ENCODE measurements at places on chromosomes 6 and 20.

DNA sequence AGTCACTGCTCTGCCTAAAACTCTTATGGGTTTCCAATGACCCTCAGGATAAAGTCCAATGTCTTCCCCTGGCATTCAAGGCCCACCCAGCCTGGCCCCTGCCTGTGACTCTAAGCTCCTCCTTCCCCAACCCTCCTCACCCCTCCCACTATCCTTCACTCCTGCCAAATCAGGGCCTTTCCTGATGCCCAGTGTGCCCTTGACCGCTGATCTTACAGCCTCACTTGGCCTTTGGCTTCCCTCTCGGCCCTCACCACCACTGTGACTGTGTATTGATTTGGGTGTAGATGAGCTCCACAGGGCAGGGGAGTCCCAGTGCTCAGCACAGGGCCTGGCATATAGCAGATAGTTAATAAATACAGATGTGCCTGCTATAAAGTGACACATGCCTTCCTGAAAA is 115.7 kb downstream of the TOX2 start:
- no peak for DNase-seq

- peak; percentile 57 for DNase-seq
Measured at GRCh38 chr6:142112451-142113061, 20.2 kb upstream of the GJE1 start.

DNA sequence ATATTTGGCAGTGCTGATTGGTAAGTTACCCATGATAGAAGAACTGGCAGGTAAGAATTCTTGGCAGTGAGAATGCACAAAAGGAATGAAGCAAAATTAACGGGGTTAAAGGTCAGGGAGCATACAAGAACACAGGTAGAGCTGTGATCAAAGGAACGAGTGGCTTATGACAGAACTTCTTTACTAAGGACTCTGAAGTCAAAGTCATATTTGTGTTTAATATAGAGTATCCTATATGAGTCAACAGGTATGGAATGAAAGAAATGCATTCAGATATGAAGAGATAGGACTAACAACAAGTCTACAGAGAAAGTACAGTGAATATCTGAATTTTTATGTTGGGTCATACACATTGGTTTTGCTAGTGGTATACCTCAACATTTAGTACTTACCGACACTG is 209.0 kb upstream of the CITED2 start:
- no peak for DNase-seq

DNA sequence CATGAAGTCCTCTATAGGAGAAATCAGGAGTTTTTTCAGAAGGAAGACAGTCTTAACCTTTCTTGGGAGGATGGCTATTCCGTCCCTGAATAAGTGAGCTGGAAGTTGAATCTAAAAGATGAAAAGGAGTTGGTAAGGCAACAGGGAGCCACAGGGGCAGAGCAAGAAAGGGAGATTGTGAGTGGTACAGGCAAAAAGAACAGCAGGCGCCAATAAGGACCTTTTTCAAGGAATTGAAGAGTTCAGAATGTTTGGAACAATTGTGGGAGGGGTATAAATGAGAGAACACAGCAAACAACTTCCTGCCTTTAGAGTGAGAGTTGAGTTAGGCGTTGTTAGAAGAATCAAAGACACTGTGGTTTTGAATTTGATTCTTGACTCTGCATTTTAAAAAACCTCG is 1003.7 kb downstream of the EPHA7 start:
- no peak for DNase-seq

DNA sequence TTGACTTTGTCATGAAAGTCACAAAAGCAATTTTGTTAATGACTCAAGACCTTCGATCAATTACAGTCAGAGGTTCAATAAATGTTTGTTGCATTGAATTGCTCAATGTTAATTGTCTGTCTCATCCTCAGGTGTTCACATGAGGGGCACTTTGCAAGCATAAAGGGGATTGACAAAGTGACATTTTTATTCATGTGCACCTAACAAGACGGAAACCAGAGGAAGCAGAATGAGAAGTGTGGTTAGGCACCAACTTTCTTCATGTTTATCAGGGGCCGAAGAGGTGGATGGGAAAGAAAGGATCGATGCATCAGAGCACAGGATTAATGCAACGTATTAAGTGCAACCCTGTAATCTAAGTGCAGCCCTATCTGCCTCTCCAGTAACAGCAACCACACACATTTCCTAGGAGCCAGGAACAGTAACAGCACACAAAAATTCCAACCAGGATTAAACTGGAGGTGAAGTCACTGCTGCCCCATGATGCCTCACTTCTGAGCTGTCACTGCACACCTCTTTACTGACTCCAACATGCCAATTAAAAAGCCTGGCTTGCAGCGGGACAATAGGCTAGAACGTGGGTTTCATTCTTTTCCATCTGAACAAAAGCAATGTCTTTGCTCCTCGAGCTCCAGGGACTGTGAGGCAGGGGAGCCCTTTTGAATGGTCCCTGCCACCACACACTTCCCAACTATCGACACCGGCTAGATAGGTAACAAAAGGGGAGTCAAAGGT is 262.7 kb downstream of the CD83 start:
- no peak for DNase-seq

- no peak for DNase-seq
Measured at GRCh38 chr6:130453230-130453629, 87.4 kb downstream of the TMEM200A start.

DNA sequence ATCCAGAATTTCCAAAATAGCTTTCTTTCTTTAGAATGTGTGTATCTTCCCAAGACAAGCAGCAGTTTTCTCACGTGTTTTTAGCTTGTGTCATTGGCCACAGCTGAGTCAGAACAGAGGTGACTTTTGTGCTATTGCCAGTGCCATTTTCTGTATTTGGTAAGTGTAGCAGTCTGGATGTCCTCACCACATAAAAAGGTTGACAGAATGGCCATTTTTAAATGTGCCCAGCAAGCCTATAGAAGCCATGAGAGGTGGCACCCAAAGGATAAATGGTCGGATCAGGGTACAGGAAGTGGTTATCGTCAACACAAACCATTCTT is 269.5 kb upstream of the HSF2 start:
- DNase-seq = no peak

DNA sequence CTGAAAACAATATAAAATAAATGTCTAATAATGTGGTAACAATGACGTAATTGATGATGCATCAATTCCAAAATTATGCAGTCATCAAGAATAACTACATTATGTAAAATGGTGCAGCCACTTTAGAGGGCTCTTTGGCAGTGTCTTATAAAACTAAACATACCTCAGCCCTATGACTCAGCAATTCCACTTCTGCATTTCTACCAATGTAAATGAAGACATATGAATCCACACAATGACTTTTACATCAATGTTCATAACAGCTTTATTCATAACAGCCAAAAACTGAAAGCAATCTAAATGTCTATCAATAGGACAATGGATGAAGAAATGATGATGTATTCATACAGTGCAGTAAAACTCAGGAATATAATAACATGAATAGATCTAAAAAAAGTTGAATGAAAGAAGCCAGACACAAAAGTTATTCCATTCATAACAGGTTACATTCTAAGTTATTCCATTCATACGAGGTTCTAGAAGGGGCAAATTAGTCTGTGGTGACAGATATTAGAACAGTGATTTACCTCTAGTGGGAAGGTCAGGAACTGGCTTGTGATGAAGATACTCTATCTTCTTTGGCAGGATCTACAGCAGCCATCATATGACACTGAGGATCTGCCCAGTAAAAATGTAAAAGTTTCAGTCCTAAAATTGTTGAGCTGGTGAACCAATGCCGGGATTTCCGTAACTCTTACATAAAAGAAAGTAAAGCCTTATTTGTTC is 396.1 kb downstream of the PLCB1 start:
- no peak for DNase-seq

- DNase-seq = no peak
Measured at GRCh38 chr20:53149890-53150205, 177.7 kb downstream of the TSHZ2 start.

GRCh38 chr20:41467220-41467619 is 100.6 kb upstream of the EMILIN3 start:
- DNase-seq = no peak

DNA sequence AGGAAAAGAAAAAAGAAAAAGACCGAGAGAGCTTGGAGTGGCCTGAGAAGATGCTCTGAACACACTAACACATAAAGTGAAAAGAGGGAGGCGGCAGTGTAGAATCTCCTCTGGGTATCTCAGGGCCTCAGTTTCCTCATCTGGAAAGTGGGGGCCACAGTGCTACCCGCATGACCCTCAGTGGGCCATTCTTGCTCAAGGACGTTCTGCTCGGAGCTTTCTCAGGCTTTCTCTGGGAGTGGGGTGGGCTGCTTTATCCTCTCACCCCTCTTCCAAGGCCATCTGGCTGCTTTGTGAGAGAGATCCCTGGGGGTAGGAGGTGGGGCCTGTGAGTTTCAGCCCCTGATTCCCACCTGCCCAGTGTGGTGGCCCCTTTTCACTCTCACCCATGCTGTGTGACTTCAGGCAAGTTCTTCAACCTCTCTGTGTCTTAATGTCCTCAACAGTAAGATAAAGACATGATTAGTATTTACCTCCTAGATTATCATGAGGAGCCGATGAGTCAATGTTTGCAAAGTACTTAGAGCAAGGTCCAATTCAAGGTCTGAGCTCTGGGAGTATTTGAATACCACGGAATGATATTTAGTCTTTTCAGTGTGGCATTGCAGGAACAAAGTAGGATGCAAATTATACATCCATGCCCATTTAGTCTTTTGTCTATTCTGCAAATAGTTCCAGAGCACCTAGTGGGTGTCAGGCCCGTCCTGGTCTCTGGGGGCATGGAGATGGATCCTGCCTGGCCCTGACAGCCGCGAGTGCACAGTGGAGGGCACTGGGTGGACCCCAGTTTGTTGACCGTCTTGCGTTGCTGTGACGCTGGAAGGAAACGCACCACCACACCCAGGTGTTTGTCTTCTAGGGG is 34.3 kb downstream of the SRC start:
- DNase-seq = peak; percentile 62

DNA sequence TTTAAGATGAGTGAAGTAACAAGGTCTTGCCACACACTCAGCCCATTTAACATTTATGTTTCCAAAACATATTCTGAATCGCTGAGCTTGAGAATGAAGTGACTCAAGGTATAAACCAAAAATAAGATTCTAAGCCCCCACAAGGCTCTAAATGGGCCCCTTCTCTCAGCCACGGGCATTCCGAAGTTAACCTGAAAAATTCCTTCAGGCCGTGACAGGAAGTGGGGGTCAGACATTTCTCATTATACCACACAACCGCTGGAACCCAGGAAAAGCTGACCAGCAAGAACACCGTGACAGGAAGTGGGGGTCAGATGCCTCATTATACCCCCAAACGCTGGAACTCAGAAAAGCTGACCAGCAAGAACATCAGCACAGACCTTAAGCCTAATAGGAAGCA is 247.9 kb downstream of the ERMARD start:
- DNase-seq = no peak

DNA sequence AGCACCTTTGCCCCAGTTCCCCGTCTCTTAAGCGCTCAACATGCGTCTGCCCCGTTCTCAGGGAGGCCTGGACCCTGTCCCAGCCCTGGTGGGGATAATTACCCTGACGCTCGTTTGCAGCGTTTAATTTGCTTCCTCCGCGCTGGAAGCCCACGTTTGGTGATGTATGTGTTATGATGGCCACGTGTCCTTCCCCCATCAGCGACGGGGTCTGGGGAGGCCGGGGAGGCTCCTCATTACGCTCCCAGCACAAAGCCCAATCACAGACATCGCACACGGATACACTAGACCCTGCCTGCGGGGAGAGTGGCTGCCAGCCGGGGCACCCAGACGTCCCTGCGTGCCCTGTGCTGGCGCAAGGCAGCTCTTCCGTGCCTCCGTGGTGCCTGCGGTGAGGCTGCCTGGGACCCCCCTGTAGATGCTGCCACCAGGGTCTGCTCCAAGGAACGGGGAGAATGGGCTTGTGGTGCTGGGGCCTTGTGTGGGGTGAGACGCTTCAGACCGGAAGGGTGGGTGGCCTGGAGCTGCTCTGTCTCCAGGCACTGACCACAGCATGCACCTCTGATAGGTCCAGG is 10.2 kb upstream of the CHRNA4 start:
- DNase-seq = no peak

GRCh38 chr20:46228670-46229069 is 79.6 kb downstream of the CDH22 start:
- no peak for DNase-seq

DNA sequence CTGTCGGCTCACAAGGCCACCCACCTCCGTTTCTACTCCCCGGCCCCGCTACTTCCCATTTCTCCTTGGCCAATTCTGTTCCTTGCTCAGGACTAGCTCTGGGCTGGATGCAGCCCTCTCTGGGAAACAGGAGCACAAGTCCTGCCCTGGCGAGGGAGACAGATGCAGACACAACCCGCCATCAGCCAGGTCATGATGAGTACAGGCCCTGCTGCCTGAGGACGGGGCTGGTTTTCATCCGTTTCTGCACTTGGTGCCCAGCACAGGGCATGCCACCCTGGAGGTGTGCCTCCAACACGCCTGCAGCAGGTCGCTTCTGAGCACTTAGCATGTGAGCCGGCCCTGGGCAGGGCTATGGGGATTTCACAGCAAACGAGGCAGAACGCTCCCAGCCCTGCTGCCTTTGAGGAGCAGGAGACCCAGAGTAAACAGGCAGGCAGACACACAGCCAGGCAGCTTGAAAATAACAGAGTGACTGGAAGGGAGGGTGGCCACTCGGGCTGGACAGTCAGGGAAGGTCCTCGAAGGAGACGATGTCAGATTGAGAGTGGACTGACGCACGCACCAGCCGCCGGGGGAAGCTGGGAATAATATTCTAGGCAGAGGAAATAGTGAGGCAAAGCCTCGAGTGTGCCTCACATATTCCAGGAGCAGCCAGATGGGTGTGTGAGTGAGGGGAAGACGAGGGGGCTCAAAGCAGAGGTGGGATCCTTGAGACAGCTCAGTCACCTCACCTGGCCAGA is 21.2 kb upstream of the VSTM2L start:
- no peak for DNase-seq

GRCh38 chr20:49768204-49769047 is 44.2 kb upstream of the SLC9A8 start:
- peak; percentile 47 for DNase-seq

DNA sequence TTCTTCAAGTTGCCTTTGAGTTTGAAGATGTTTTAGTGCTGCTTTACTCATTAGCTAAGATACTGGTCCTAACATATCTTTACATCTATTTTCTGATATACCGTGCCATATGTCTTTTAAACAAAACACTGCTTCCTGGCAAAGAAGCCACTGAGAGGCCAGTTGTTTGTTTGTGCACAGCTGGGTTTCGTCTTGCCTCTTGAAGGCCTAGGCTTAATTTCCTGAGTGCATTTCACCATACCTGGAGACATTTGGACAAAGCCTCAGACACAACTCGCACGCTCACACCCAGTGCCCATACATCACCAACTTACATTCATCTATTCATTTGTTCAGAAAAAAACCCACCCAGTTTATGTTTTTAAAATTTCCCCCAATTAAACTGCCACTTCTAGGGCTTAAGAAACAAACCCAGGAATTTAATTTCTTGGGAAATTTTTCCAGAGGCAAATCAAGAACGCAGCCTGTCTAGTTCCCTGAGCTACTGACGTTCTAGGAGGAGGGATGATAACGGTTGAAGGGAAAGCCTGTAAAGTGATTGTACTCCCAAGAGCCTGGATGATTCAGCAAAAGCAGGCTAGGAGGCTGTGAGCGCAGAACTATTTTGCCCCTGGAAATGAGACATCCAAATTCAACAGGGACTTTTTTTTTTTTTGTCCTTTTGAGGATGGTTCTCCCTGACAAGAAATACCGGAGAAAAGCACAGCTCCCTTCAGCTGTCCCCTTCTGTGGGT is 77.7 kb downstream of the OLIG3 start:
- no peak for DNase-seq

GRCh38 chr6:10194816-10195672 is 219.8 kb downstream of the TFAP2A start:
- no peak for DNase-seq
